Stimulated activated CD8-positive, alpha-beta memory T cell treated with anti-CD3 and anti-CD28 coated beads, Interleukin-4, amount 100 ng/mL, for 4 hours (primary cell): ENCODE measurements at places on chromosomes 3 and 15.

DNA sequence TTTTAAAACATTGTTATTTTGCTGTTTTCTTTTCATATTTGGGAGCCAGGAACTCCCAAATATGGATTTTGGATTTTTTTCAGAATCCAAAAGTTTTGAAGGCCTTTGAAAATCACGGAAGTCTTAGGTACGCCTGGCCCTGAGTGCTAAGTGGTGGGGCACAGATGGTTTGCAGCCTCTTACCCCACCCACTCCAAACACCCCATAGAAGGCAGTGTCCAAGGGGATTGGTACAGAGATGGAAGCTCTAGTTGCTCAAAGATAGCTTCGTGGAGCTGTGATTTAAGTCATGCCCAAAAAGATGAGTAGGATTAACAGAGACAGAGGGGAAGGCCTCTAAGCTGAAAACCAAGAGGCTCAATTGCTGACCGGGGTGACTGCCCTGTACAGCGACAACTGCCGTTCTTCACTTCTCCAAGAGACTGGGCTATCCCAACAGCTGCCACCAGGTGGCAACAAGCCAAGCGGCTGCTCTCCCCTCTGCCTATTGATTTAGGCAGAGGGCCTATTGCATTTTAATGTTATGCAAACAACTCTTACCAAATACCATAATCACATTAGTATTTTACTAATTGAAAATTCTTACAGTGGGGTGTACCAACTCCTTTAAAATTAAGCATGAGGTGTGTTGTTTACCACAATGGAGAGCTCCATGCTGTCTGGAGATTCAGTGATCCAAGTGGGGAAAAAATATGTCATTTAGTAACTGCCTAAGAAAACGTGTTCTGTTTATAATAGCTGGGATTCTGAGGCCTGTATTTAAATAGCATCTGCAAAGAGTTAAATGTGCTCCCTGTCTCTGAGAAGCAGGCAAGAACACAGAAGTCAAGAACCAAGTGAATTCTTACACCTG is 64.0 kb upstream of the C15orf61 start:
- peak; percentile 56 for DNase-seq

DNA sequence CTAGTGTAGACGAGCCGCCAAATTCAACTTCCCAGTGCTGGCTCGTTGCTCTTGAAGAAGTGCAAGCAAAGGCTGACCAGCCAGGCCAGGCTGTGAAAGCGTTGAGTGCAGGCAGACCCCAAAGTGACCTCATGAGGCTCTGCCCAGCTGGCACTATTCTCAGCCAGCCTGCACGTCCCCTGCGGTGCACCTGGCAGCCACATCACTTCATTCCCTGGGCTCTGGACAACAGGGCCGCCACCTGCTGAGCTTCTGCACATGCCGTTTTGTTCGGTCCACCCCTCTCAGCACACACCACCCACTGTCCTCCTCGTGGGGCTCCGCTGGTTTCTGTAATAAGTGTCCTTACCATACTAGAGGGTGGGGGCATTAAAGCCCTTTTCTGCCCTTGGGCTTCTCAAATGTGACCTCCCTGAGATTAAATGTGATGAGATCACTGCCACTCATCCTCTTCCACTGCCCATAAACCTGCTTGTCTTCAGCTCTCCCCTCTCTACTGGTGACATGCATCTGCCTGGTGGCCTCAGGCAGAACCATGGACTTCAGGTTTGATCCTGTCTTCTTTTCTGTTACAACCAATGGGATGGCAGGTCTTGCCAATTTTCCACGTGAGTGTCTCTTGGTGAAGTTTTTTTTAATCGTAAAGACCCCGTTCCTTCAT is 6.1 kb downstream of the RASGRF1 start:
- DNase-seq, result no peak

DNA sequence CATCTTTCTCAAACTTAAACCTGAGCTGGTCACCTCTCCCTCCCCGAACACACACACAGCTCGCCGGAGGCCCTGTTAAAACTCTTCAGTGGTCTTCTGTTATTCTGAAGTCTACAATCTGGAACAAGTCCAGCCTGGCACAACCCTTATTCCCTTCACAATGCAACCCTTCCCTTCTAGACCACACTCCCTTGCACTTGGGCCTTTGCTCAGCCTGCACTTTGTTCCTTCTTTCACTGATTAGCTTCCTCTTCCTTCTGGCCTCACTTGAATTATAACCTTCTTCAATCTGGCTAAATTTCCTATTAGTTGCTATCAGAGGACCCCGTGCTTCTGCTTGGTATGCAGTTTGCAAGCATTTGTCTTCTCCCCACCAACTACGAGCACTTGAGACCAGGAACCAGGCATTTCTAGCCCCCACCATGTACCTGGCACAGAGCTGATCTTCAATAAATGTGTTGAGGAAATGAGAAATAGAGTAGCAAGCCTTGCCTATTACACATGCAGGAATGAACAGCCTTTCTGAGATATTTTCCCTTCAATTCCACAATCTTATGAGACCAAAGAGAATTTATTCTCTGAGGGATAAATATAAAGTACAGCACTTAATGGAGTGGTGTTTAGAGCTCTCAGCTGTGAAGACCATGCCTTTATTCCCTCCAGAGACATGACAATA is 663.1 kb upstream of the ADAMTS9 start:
- no peak for DNase-seq

- no peak for DNase-seq
Observed at GRCh38 chr3:498487-498886, 301.9 kb downstream of the CHL1 start.

GRCh38 chr15:80619680-80620079 is 75.4 kb upstream of the ABHD17C start:
- DNase-seq, result no peak

GRCh38 chr3:29349049-29349448 is 68.2 kb downstream of the RBMS3 start:
- no peak for DNase-seq
